ENCODE measurements at places on chromosomes 1 and 21. TPM values are rescaled to one million over a fixed set of nuclear protein-coding genes. Genes with fewer than 3 reads are reported as not detected.

TAL1 gene
- 5.3 TPM for total RNA-seq

- no peak for DNase-seq
Measured at GRCh38 chr1:236773919-236774318, 21.2 kb upstream of the MTR start.

GRCh38 chr1:171969813-171970212, 128.5 kb downstream of the DNM3 start:
- no peak for DNase-seq

NDUFS5 gene
- 208 TPM for total RNA-seq

- DNase-seq = no peak
Measured at GRCh38 chr1:219152751-219153150, 20.9 kb upstream of the LYPLAL1 start.

DNA sequence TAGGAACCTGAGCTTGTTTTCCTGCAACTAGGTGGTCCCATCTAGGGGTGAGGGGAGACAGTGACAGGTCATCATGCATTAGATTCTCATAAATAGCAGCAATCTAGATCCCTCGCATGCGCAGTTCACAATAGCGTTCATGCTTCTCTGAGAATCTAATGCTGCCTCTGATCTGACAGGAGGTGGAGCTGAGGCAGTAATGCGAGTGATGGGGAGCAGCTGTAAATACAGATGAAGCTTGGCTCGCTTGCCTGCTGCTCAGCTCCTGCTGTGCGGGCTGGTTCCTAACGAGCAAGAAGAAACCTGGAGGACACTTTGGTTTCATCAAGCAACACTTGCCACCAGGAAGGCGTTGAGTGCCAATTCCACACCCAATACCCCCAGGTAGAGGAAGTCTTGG, 95.1 kb upstream of the OLIG2 start:
- DNase-seq = no peak

GRCh38 chr21:15277466-15277865, 212.7 kb upstream of the NRIP1 start:
- no peak for DNase-seq

GRCh38 chr1:71706029-71706671, 576.2 kb downstream of the NEGR1 start:
- DNase-seq = no peak

DNA sequence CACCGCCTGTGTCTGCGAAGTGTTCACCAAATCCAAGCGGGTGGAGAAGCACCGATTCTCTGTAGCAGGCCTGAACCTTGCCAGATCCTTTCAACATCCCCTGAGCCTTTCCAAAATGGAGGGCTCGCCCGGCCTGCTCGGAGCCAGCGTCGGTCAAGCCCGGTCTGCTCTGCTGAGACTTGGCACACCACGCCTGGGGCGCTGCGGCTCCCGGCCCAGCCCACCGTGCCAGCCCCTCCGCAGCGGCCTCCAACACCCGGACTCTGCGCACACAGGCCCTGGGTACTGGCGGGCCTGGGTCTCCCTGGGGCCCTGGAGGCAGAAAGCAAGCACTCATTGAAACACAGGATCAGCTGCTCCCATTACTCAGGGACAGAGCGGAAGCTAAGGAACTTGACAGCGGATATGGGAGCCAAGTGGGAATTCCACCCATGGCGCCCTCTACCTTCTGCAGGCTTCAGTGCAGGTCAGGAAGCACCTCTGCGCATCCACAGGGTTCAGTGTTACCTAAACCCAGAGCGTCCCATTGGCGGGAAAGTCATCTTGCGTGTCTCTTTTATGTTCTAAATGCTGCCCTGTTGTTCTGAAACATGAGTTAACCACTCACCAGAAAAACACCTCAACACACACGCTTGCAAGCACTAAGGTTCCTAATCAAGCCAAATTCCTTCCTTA, 159.9 kb downstream of the ZBTB18 start:
- no peak for DNase-seq

GRCh38 chr1:12326986-12327385, 97.2 kb downstream of the VPS13D start:
- DNase-seq = no peak

C1orf226 gene
- total RNA-seq = 9.1 TPM

GRCh38 chr1:55478742-55479141, 263.6 kb upstream of the USP24 start:
- DNase-seq = no peak

- DNase-seq = no peak
Measured at GRCh38 chr1:24202987-24203386, 15.9 kb upstream of the IFNLR1 start.

DNA sequence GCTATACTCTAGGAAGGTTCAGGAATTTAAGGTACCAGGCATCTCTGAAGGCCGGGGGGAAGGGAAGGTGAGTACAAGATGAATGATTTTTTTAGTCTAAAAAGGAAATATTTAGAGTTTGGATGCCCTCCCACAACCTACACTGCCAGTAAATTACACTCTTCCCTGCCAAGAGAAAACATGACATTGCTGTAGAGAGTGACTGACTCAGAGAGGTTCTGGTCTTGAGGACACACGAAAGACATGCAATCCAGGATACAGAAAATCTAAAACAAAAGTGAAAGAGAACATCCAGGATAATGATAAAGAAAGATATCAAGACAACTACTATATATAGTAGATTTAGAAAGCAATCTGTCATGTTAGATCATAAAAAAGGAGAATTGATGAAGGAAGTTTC, 200.5 kb downstream of the TYW3 start:
- no peak for DNase-seq

GRCh38 chr1:200452850-200453552, 43.2 kb upstream of the ZNF281 start:
- no peak for DNase-seq

GRCh38 chr1:232962761-232963745, 12.6 kb downstream of the NTPCR start:
- DNase-seq = no peak

- DNase-seq = peak; percentile 81
Measured at GRCh38 chr1:1628754-1629429, 3.1 kb upstream of the MMP23B start.

DNA sequence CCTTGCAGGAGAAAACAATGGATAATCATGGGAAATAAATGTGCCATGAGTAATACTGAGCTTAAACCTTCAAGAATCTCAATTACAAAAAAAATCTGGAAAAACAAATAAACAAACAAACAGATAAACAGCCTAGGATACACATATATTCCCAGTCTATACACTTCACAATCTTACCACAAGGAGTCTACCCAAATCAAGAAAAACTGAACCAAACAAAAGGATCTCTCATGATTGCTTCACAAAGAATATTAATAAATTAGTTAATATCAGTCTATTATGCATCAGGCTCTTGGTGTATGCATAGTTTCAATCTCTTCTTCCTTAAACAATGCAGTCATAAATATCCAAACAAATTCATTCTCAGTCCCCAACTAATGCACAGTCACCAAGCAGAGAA, 3.2 kb upstream of the ESRRG start:
- no peak for DNase-seq

GRCh38 chr1:161727256-161727924, 6.0 kb downstream of the FCRLB start:
- no peak for DNase-seq

GRCh38 chr1:157551694-157552693, at the start of gene FCRL5:
Gene FCRL5, minus strand, starts transcription at chr1:157552515. Its CDS starts 153 bp downstream, at chr1:157552362.
- no peak for DNase-seq

DNA sequence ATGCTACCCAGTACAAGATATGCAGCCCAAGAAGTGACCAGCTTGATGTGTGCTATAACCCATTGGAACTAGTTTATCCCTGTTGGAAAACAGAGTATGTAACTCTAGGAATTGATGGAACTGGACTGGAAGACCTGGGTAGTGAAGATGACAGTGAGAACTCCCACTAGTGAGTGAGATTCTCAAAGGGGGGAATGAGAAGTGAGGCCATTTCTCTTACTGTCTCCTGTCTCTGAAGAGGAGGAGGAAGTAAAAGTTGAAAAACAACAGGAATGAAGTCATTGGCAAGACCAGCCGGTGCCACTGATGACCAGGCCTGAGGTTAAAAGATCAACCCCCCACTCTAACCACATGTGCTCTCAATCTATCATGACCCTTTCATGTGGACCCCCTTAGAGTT, 20.9 kb downstream of the PLA2G2F start:
- DNase-seq = no peak

- no peak for DNase-seq
Measured at GRCh38 chr1:232754930-232755329, 50.3 kb upstream of the MAP10 start.

- no peak for DNase-seq
Measured at GRCh38 chr1:221824025-221824424, 82.1 kb upstream of the DUSP10 start.
